Activated CD4-positive, alpha-beta T cell treated with anti-CD3 and anti-CD28 coated beads, Interleukin-2, Interleukin-4, amounts not matched to agents 100 ng/mL and 50 ng/mL, durations not matched to agents 16 hours and 8 hours (primary cell): ENCODE measurements at places on chromosomes 7 and 10.

DNA sequence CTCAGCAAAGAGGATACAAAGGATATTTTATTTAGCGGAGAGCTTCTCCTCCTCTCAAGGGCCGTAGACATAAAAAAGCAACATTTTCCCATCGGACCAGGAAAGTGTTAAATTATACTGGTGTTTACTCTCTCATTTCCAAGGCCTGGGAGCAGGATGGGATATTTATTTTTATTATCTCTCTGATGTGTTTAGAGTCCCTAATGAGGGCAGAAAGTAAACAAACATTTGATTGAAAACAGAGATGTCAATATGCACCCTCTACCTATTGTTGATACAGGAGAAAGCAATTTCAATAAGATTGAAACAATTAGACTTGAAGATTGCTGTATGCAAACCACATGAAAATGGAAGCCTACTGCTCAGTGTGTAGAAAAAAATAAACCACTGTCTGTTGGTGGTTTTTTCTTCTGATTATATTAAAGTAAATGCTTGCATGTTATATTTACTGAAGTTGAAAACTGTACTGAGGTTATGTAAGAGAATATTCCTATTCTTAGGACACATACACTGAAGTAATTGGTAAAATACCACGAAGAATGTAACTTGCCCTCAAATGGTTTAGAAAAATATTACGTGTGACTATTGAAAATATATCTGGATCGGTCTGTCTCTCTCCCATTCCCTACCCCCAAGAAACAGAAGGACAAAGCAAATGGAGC, 59.3 kb downstream of the ATXN7L1 start:
- DNase-seq: no peak

DNA sequence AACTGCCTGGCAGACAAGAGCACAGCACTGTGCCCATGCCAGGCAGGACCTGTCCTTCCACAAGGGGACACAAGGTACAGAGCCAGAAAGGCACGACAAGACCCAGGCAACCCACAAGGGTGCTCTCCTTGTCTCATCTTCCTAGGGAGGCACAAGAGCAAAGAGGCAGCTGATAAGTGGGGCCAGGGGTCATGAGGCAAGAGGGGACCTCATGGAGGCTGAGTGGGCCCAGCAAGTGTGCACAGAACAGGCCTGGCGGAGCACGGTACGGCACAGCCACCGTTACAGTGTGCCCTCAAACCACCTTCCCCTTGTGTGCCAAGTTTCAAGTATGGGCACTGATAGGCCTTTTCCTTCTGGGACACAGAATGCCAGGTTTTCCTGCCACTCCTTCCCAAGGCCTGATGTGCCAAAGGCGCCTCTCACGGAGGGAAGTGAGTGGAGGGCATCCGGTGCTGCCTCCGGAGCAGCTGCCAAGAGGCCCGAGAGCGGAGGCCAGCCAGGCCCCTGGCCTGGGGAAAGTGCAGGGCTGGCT, 75.6 kb downstream of the FAM53B start:
- no peak for DNase-seq

DNA sequence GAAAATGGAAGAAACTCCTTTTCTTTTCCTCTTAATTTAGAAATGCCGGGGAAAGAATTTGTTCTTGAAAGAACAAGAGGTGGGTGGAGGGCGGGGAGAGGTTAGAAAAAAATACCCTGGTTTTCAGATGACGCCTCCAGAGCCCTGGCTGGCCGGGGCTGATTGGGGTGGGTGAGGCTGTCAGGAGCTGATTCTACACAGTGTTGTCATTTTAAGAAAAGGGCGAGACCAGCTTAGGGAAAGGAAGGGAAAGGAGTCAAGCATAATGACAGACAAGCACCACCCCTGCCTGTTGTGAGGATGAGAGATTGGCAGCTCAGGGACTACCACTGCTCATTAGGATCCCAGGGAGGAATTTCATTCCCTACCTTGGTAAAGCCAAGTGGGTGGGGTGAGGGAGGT, 9.9 kb upstream of the FAM180A start:
- DNase-seq: no peak

- no peak for DNase-seq
Observed at GRCh38 chr10:45439873-45440272, 65.9 kb downstream of the ALOX5 start.

DNA sequence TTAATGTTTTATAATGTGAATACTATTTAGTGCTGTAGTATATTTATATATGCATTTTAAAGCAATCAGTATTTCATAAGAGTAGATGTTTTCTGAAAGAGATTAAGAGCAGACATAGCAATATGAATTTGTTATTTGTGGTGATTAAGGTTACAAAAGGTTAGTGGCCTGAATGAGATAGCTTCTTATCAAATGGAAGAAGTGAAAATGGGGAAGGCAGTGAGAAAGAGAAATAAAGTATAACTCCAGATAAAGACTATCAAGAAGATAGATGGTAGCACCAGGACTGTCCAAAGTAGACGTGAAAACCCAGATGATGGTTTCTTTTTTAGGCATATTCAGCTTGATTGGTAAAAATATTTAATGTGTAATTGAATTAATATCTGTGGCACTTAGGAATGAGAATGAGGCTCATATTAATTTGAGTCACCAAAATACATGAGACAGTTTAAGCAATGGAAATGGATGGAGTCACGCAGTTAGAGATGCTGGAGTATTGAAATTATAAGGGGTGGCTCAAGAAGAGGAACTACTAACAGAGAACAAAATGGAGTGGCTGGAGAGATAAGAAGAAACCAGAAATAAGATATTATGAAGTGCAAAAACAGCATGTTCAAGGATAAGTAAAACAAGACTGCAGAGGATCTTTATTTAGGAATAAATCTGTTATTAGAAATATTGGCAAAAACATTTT, 288.0 kb upstream of the SEMA3C start:
- no peak for DNase-seq

DNA sequence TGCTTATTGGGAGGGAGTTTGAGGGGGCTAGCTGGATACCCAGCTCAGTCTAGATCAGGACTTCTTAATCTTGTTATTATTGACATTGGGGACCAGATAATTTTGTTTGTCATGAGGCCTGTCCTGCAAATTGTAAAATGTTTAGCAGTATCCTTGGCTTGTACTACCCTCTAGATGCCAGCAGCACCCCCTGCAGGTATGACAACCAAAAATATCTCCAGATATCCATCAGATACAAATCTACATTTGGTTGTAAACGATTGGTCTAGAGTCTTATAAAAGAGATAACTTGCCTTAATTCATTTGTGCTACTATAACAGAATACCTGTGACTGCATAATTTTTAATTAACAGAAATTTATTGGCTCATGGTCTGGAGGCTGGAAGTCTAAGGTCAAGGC, 1232.2 kb downstream of the XPNPEP1 start:
- no peak for DNase-seq

GRCh38 chr7:98348726-98349474, 52.0 kb downstream of the BAIAP2L1 start:
- no peak for DNase-seq

DNA sequence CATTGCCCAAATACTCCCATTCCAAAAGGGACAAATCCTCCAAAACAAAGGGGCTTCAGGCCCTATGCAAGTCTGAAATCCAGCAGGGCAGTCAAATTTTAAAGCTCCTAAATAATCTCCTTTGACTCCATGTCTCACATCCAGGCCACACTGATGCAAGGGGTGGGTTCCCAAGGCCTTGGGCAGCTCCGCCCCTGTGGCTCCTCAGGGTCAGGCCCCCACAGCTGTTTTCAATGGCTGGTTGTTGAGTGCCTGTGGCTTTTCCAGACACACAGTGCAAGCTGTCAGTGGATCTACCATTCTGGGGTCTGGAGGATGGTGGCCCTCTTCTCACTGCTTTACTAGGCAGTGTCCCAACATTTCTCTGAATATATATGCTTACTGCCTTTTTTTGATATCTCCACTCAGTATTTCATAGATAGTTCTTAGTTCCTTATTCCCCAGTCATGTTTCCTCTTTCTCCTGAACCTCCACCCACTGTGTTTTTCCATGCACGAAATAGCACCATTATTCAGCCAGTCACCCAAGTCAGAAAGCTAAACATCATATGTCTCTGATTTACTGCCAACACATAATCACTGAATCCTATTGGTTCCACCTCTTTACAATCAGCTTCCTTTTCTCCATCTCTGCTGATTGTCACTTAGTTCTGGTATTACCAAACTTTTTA, 172.6 kb upstream of the CACNA2D1 start:
- DNase-seq: no peak
